ENCODE measurements at places on chromosomes 12 and 14.

- DNase-seq: peak; percentile 48
Measured at GRCh38 chr12:82682851-82683261, 3.9 kb upstream of the TMTC2 start.

GRCh38 chr12:131851741-131852550 lies 23.8 kb downstream of the MMP17 start:
- no peak for DNase-seq

DNA sequence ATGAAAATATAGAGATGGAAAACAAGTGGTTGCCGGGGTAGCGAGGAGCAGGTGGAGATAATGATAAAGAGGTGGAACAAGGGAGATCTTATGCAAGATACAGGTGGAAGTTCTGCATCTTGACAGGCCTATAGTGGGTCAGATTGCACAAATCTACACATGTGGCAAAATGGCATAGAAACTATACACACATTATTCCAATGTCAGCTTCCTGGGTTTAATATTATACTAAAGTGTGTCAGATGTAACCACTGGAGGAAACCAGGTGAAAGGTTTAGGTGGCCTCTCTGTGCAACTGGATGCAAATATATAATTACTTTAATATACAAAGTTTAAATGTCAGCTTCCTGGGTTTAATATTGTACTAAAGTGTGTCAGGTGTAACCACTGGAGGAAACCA lies 1.1 kb downstream of the SLC38A4 start:
- no peak for DNase-seq

- peak; percentile 5 for DNase-seq
Measured at GRCh38 chr14:34931206-34931605, 51.6 kb upstream of the SRP54 start.

- DNase-seq: no peak
Measured at GRCh38 chr12:50201987-50202521, 34.9 kb upstream of the CERS5 start.

DNA sequence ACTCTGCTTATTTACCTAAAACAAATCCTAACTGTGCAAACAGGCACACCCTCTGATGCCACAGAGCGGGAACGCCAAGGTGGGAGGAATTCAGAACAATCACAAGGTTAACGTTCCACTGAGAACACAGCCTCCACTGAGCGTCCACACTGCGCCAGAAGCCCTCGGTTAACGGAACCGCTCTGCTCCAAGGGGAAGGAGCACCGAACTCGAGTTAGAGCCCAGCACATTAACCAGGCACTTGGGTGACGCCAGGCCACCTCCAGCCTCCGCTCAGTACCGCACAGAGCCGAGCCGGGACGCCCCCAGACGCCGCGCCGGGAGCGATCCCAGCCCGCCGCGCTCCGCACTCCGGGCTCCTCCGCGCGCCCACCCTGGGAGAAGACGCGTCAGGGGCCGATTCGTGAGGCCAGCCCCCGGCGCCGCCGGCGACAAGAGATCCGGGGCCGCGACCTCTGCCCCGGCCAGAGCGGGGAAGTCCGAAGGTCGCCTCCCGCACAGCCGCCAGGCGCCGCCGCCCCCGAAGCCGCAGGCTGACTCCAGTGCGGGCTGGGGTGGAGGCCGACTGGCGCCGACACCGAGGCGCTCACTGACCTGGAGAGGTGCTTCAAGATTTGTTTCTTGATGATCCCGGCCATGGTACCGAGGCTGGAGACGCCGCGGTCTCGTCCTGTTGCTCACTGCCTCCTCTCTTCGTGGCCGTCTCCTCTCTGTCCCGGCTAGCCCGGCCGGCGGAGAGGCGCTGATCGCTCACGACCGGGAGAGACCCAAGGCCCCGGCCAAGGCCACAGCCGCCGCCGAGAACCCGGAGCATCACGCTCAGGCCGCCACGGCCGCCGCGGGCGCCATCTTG lies 450 bp downstream of the BLTP3B start:
- peak; percentile 68 for DNase-seq

GRCh38 chr14:50714450-50715073 lies 46.5 kb upstream of the SAV1 start:
- peak; percentile 58 for DNase-seq

DNA sequence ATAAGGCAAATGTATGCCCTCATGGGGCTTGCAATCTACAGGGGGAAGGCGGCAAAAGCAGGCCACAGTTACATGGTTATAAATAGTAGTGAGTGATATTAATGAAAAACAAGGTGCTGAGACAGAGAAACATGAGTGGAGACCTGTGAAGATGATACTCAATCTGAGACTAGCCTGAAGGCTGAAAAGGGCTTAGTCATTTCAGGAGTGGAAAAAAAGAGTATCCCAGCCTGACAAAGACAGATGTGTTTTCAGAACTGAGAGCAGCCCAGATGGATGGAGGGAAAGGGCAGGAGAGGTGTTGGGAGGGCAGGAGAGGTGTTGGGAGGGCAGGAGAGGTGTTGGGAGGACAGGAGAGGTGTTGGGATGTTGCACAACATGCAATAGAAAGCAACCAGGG lies 181.9 kb downstream of the C12orf42 start:
- no peak for DNase-seq

DNA sequence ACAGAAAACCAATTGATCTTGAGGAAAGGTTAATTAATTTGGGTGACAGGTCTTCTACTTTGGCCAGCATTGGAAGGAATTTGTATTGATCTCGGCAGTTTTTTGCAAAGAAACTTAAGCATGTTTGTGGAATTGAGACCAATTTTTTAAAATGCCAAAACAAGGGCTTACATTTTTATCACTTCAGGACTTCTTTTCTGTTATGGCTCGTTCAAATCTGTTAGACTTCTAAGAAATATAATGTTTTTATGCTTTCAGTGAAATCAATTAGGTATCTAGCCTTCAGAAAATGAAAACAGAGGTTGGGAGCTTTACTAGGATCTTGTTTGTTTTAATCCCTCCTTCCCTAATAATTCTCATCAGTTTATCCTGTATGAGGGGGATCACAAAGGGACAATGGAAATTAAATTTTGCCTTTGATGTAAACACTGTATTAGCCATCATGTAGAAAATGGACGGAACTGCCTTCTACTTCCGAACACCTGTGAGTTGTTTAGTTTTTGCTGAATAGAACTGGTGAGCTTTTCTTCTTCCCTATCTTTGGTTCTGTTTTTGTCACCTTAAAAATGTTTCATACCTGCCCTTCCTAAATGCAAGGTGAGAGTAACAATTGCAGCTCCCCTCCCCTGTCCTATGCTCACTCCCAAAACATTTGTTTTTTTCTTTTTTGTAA lies 7.8 kb downstream of the FOXA1 start:
- no peak for DNase-seq

- DNase-seq: no peak
Measured at GRCh38 chr12:5194306-5194705, 150.6 kb downstream of the KCNA5 start.

DNA sequence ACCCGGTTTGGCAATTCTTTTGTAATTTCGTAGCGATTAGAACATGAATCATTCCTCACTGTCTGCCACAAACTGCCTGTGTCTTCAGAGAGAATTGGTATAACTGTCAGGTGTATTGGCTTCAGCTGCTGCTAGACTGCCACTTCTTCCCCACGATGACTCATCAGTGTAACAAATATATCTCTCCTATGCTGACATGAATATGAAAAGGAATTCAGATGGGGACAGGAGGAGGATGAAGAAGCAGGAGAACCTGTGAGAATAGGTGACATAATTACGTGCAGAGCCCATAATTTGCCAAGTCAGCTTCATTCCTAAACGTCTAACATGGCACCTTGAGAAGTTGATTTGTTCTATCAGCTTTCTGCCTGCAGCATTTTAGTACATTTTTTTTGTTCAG lies 64.9 kb downstream of the FRMD6 start:
- DNase-seq: no peak

DNA sequence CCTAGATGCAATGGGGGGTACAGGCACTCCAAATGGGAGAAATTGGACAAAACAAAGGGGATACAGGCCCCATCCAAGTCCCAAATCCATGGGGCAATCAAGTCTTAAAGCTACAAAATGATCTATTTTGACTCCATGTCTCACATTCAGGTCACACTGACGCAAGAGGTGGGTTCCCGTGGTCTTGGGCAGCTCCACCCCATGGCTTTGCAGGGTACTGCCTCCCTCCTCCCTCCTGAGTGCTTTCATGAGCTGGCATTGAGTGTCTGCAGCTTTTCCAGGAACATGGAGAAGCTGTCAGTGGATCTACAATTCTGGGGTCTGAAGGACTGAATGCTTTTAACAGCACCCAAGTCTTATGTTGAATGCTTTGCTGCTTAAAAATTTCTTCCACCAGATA lies 274.5 kb upstream of the LRIG3 start:
- DNase-seq: no peak

GRCh38 chr12:41250748-41251147 lies 62.6 kb downstream of the PDZRN4 start:
- DNase-seq: no peak

DNA sequence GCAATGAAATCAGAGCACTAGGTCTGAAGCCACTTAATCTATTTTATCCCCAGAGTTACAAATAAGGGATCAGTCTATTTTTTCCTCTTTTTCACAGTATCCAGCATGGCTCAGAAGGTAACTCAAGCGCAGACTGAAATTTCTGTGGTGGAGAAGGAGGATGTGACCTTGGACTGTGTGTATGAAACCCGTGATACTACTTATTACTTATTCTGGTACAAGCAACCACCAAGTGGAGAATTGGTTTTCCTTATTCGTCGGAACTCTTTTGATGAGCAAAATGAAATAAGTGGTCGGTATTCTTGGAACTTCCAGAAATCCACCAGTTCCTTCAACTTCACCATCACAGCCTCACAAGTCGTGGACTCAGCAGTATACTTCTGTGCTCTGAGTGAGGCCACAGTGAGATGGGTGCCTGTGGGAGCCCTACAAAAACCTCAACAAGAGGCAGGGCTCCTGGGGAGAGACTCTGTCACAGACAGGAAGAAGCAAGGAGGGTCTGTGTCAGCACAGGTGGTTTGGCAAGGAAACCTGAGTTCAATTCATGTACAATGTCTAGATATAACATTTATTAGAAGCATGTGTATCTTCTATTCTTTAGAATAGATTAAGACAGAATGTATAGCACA lies 334.3 kb upstream of the OR4E1 start:
- no peak for DNase-seq

DNA sequence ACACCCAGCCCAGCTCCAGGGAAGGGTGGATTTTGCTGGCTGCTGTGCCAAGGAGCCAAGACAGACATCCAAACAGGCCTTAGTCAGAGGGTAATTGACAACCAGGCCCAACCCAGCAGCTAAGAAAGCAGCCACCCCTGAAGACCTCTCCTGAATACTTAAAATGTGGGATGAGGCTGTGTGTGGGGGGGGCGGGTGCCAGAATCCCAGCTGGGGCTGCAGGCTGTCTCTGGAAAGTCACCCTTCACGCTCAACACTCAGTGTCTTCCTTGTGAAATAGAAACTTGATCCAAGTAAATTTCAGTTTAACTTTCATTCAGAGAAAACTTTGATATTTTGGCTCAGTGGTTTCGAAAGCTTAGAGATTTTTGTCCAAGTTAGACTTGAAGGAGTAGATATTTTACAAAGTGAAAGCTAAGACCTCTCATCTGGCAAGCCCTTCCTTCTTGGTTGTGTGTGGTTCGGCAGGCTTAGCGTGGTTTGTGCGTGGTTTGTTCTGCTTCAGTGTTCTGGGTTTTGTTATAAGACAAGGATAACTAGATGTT lies 5.1 kb downstream of the PAPLN start:
- no peak for DNase-seq

DNA sequence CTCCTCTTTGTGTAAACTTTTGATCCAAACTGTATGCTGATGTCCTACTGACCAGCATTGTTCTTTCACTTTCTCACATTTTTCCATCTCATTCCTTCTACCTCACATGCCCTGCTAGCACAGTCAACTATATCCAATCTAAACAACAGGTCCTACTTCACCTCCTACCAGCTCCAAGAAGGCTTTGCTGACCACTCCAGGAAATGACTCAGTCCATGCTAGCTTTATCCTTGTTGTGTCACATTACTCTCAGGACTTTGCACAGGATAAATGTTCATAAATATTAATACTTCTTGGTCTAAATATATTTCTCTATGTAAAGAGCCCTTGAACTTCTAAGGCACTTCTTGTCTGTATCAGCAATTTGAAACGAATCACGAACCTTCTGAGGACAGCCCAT lies 64.9 kb upstream of the PCED1B start:
- DNase-seq: no peak

Data from inflammatory macrophage (primary cell).